ENCODE measurements at places on chromosomes 6 and 20.

DNA sequence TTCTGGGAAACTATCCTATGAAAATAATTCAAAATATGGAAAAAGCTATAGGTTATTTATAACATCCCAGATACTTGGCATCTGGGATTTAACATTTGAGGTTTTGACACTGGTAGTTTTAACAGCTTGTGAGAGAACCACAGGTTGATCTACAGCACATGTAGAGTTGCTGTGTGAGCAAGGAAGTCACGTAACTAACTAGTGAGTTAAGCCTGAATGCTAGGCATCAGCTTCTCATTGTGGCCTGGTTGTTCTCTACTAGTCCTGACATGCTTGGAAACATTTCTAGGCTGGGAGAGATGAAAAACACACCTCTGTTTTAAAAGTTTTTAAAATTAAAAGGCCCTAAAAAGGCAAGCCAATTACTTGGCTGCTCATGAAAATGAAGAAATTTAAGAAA lies 28.2 kb downstream of the ESF1 start:
- no peak for DNase-seq

GRCh38 chr6:129567374-129567773 lies 142.6 kb downstream of the ARHGAP18 start:
- DNase-seq, result no peak

DNA sequence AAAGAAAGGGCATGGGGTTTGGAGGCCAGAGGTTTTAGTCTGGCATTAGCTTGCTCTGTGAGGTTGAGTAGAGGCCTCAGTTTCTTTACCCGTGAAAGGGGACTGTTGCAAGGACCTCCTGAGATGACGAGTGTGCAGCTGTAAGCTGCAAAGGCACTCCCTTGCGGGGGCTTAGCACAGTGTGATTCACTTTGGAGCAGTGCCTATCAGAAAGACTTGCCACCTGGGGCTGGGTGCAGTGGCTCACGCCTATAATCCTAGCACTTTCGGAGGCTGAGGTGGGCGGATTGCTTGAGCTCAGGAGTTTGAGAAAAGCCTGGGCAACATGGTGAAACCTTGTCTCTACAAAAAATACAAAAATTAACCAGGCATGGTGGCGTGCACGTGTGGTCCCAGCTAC lies 7.5 kb upstream of the BAK1 start:
- no peak for DNase-seq

DNA sequence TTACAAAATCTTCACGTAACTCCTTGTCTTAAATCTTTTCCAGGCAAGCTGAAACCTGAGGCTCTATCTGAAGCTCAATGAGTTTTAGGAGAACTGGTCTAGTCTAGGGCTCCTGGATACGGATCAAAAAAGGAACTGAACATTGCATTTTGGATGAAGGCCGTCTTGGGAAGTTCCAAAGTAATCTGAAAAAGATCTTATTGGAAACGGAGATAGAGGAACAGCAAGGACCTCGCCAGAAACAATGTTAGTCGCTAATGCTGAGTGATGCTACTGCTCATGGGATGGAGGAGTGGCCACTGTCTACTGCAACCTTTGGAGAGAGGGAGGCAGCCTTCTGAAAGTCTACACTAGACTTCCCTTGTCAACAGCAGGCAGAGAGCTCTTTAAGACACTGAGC lies 91.4 kb upstream of the ATXN1 start:
- no peak for DNase-seq

DNA sequence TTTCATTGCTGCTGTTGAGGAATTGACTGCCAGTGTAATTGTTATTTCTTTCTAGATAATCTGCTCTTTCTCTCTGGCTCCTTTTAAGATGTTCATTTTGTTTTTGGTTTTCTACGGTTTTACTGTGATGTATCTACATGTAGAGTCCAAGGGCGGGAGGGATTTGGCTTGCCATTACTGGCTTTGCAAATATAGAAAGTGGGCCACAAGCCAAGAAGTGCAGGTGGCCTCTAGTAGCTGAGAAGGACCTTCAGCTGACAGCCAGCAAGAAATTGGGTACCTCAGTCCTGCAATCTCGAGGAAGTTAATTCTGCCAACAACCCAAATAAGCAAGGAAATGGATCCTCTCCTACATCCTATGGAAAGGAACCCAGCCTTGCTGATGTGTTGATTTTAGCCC lies 42.8 kb upstream of the GLP1R start:
- DNase-seq, result no peak

All from activated naive CD4-positive, alpha-beta T cell (primary cell).